HuH-7 (cell line): ENCODE measurements at places on chromosomes 4 and X.

DNA sequence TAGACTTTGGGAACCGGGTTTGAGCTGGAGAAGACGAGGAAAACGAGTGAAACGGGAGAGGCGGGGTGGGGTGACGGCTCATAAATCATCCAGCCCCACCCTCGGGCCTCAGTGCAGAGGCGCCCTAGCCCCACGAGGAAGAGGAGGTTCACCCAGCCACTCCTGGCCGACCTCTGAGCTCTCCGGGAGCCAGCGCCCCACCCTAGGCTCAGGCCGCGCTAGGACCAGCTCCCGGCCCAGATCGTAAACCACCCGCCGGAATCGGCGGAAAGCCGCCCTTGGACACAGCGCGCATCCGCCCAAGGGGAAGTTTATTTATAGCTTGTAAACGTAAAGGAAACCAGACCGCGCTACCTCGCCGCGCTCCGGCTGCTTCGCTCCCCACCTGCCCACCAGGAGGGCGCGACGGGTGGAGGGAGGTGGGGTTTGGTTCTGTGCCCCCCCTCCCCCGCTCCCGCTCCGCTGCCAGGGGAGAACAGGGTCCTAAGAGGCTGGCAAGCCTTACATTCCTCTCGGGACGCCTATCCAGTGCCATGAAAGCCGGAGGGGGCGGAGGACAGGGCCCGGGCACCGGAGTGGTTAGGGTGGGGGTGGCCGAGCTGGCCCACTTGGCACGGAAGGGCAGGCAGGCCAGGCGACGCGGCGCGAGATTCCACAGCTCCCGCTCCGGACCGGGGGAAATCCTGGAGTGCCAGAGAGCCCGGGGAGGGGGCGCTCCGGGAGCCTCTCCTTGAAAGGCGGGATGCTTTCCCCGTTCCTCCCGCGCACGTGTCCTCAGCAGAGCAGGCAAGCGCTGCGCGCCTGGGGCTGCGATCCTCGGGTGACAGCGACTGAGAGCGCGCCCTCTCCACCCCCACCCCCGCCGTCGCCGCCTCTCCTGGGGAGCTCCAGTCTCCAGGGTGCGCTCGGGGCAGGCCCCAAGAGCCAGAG is 84.2 kb downstream of the BCOR start:
- peak; percentile 64 for DNase-seq

- DNase-seq: peak; percentile 11
These were observed 795.0 kb downstream of the CENPC start for GRCh38 chr4:66750273-66750672.

DNA sequence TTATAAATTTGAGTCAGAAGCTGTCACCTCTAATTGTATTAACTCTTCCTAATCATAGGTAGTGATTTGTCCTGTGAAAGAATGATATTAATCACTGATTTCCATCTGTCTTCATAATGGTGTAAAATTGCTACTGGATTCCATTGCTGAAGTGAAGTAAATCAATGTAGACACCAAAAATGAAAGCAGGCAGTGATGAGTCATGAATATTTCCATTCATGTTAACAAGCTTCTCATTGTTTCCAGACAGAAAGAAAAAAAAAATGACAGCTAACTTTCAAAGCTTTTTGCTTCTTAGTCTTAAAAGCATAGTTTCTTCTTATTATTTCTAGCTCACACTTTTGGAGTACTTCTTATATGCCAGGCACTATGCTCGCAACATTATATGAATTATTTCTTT is 21.5 kb downstream of the FAM114A1 start:
- peak; percentile 25 for DNase-seq

DNA sequence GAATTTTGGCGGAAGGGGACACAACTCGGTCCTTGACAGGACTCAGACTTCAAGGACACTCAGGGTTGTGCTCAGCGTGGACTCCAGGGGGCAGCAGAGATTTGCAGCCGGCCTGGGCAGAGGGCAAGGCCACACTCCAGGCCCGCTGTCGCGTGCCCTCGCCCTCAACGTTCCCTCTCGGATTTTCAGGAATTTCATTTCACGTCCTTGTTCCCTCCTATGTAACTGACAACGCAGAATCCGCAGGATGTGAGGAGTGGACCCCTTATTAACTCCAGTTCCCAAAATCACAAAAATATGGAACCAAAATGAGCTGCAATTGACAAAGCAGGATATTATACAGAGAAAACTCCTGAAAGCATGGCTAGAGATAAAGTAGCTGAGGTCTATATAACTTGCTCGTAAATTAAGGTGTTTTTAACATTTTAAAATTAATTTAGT is 21.0 kb upstream of the DCTD start:
- no peak for DNase-seq

DNA sequence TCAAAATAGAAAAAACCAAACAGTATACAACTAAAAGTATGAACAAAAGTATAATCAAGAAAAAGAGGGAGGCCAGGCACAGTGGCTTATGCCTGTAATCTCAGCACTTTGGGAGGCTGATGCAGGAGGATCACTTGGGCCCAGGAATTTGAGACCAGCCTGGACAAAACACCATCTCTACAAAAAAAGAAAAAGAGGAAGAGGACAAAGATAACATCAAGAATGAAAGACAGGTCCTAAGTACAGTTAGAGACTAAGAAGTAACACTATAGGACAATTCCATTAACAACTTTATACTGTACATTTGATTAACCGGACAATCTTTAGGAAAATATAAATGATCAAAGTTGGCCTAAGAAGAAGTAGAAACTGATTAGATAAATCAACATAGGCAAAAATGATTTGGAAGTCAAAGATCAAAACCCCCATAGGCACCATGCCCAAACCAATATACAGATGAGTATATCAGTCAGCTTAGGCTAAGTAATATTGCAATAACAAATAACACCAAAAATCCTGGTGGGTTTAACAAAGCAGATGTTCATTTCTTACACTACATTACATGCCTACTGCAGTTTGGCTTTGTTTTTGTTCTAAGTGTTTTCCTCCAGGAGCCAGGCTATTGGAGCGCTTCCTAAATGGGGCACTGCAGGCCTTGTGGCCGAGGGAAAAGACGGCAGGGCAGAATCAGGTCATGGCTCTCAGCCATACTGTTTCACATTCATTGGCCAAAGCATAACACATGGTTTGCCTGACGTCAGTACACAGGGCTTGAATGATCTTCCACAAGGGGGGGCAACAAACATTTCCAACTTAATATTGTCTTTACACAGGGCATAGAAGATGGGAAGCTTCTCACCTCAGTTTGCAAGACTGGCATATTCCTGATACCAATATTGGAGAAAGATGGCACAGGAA is 42.2 kb upstream of the HGFAC start:
- DNase-seq: no peak

DNA sequence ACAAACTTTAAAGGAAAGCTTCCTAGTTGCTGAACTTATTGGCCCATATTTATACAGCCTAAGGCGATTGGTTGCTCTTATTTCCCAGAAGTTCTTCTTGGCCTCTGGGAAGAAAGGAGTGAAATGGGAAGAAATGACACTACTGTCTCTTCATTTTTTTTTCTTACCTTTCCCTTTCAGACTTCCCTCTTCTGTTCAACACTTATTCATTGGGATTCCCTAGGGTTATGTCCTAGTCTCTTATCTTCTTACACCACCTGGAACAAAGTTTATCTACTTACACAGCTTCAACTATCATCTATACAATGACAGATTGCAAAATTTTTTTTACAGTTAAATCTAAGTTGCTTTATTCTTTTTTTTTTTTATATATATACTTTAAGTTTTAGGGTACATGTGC is 68.0 kb downstream of the SNX12 start:
- no peak for DNase-seq

- no peak for DNase-seq
These were observed 280.9 kb upstream of the EPHA5 start for GRCh38 chr4:65951177-65951576.

DNA sequence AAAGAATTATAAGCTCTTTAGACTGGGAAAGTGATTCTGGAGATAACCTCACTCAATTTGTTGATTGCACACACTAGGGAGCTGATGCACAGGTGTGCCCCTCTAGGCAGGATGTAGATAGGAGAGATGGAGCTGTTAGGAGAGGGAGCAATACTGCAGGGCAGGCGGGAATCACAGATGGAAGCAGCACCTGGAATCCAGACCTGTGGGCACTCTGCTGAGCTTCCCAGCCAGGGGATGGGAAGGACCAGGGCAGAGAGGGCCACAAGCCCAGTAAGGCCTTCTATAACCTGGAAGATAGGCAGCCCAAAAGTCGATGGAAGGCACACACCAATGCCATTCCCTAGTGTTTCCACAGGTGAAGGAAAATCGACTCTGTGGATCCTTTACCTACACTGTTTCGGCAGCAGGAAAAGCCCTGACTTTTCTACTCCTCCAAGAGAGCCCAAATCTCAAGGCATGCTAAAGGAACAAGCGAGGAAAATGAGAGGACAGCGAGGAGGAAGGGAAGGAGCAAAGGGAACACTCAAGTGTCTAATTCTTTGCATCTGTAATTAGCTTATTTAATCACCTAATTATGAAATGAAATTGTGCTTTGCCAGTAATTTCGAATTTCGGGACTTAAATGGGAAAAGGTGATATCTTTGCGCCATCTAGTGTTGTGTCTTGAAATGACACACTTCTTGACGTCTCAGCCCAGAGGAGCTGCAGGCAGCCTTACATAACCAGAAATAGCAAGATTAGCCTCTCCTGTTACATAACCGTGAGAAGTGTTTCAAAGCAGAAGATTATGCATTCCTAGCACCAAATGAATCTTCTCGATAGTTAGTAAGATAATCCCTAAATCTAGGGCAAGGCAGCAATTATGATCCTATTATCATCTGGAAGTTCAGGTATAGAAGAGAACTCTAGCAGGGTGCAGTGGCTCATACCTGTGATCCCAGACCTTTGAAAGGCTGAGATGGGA is 31.0 kb upstream of the TLR3 start:
- peak; percentile 8 for DNase-seq

GRCh38 chrX:67610282-67610681 is 66.5 kb downstream of the AR start:
- no peak for DNase-seq

DNA sequence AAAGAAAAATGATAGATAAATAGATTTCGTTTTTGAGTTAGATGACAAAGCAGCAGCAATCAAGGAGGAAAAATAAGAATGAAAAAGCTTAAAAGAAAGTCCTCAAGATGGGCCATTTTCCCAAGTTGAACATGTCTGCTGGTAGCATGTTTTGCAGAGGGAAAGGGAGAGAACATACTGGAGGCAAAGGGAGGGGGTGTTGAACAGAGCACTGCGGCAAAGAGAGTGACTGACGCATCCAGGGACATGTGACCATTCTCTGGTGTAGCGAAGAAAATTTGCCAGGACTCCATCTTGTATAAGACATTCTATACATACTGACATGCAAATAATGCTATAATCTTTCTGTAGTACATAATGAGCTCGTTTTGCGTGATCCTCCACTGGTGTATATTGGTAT is 1.2 kb downstream of the LINC00632 start:
- no peak for DNase-seq

DNA sequence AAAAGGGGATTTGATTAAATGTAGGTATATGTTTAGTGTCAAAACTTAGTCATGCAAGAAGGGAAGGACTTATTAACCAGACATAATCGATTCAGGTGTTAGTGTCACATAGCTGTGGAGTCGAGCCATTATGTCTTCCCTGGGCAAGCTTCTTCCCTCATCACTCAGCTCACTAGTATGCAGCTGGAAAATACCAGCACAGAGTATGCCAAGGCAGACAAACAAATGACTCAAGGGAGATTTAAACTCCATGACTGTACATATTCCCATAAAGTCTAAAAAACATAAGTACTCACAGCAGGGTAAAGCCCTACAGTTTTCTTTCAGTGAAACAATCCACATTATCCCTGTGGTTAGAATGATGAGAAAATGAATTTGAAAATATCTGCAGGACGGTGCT is 304.5 kb downstream of the CBLL2 start:
- no peak for DNase-seq

DNA sequence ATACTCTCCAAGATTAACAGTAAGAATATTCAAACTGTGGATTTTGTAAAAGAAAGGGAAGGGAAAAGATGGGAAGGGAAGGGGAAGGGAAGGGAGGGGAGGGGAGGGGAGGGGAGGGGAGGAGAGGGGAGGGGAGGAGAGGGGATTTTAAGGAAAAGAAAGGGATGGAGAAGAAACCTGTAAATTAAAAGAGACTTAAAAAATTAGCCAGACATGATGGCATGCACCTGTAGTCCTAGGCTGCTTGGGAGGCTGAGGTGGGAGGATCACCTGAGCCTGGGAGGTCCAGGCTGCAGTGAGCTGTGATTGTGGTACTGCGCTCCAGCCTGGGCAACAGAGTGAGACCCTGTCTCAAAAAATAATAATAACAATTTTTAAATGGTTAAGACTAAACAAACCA is 83.7 kb downstream of the USP46 start:
- no peak for DNase-seq

DNA sequence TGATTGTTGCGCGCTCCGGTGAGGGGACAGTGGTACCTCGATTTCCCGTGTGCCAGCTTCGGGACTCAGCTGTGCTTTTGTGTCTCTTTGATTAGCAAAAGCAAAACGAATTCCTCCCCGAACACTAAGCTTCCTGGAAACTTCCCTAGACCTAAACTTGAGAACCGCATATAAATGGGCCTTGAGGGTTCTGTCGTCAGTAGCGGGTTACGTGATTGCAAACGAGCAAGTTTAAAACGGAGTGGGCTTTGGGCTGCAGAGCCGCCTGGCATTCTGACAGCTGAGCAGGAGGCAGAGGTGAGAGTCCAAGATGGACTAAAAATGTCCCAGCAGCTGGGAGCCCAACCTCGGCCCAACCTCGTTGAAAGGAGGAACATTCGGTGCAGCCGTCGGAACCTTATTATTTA is 1.2 kb upstream of the TAPT1 start:
- no peak for DNase-seq

DNA sequence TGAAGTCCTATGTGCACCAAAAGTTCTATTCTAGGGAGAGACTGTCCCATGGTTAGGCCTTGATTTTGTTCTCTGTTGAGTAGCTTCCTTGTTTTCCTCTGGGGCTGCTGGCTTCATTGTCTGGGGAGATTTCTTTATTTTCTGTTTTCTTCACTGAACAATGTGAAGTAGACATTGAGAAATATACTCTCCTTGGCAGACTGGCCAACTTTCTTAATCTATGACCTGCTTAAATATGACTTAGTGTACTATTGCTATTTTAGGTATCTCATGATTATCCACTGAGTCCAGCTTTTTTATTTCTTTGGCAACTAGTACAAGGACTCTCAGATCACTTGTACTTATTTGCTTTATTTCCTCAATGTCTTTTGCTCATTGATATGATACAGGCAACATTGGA is 1594.6 kb downstream of the ARAP2 start:
- no peak for DNase-seq

GRCh38 chrX:130171446-130172126 is at the start of gene RAB33A:
Gene RAB33A (plus strand): TSS chrX:130171962. CDS start chrX:130172063, 101 bp downstream.
- no peak for DNase-seq

DNA sequence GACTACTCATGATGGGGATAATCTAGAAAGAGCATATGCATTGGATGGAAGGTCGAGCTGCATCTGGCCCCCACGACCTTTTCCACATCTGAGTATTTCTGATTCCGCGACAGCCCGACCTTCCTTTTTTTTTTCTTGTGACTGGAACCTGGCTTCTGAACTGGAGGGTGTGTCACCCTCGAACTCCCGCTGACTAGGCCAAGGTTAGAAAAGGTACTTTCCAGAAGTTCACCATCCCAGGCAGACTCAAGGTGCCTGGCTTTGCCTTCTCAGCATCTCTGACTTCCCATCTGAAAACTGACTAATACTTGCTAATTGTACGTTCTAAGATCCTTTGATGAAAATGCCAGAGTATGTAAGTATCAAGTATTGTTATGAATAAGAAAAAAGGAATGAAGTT is 49.3 kb upstream of the CD40LG start:
- DNase-seq: no peak
